ENCODE measurements at places on chromosomes 3 and 15.
A peak's percentile ranks its signal among the peaks of the same experiment; 100 is the strongest.

DNA sequence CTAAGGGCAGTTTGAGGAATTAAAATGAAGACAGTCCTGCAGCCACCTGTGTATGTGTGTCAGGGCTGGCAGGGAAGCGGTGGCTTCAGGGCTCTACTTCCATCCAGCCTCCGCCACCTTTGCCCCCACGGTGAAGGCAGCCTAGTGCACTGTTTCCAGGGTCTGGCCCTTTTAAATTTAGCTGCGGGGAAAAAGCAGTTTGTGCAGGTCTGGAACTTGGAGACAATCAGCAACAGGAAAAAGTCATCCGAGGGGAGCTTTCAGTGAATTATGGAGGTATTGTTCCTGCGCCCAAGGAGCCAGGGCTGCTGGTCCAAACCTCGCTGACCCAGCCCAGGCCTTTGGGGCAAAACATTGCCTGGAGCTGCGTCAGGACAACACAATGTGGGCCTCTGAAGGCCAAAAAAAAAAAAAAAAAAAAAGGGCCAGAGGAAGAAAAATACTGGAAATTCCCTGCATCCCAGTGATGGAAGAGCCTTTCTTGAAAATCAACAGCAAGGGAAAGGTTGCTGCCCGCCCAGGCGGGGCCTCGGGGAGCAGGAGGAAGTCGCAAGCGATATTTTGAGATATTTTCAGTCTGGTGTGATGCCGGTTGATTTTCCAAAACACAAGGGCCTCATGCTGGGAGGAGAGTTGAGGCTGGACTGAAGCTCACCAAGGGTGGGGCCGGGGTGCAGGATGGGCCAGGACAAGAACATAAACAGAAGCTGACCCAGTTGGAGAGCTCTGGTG, 25.5 kb upstream of the FGD5 start:
- DNase-seq: no peak

DNA sequence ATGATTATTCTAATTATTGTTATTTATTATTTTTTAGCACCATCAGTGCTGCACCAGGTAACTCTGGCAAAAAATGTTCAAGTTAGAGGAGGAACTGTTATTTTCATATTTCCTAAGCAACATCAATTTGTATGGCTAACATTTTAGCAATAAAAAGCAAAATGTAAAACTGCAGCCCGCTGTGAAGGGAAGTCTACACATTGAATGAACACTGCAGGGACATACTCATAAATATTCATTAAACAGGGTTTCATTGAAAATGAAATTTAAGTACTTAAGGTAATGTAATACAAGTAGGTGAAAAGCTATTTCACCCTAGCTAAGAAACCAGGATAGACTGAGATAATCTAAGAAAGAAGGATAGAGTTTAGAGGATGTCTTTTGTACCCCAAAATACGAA, 532.7 kb downstream of the NLGN1 start:
- DNase-seq: no peak

DNA sequence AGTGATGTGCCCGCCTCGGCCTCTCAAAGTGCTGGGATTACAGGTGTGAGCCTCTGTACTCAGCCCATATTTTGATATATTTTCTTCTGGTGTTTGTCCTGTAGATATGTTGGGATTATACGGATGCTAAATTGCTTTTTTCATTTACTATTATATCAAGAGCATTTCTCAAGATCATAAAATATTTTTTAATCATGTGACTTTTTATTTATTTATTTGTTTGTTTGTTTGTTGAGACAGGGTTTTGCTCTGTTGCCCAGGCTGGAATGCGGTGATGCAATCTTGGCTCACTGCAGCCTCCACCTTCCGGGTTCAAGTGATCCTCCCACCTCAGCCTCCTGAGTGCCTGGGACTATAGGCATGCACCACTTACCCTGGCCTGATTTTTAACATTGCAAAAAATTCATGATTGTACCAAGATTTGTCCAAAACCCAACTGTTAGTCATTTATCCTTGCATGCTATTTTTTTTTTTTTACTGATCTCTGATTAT, 2.7 kb upstream of the PXK start:
- DNase-seq: no peak

GRCh38 chr3:12323237-12323636, 34.4 kb downstream of the PPARG start:
- no peak for DNase-seq

- no peak for DNase-seq
Measured at GRCh38 chr3:149167898-149168297, 38.5 kb downstream of the HPS3 start.

DNA sequence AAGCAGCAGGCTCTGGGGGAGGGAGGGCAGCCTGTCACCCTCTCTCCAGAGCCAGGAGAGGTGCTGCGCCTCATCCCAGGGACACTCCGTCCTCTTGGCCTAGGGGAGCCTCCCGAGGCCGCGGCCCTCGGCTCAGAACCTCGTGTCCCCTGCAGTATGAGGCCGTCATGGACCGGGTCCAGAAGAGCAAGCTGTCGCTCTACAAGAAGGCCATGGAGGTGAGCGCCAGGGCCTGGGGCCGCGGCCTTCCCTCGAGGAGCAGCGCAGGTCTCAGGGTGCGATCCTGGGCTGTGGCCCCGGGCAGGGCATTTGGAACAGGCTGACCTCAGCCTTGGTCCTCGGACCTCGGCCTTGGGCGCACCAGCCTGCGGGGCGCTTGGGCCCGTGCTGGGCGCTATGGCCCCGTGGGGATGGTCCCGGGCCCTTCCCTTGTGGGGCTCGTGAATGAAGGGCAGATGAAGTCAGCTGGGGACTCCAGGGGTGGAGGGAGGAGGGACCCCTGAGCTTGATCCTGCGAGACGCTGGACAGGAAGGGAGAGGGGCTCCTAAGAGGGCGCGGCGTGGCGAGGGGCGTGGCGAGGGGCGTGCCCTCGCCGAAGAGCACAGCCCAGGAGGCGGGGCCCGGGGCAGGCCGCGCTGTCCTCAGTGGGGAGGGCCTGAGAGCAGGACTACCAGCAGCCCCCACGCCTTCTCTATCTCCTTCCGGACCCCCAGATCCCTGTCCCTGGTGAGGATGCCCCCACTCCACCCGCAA, 32.9 kb downstream of the PSTPIP1 start:
- DNase-seq: peak; percentile 7

DNA sequence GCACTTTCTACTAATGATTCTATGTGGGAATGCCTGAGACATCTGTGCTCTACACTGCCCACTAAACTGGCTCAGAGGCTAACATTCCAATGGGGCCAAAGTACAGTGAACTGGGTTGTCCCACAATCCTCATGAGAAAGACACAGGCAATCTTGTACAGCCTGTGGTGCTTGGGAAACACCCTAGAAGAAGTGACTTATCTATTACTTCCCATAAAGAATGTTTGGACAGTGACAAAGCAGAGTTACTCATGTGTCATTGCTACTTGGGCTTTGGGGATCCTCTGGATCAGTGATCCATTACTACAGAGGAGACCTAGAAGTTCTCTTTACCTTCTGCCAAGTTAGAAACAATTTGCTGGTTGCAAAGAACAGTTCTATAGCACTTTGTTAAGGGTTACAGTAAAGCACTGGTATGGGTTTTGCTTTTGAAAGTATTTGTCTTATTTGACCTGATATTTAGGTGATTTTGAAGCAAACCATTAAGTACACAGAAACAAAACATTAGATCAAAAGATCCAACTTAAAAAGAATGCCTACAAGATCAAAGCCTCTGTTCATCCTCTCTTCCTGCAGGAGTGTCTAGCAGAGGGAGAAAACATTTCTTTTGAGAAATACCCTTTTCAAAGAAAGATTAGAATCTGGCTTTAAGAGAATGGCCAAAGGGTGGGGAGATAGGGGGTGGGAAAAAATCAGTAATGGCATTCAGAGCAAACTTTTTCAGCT, 75.8 kb downstream of the CTNNB1 start:
- no peak for DNase-seq

GRCh38 chr15:73700041-73700842, 16.1 kb downstream of the CD276 start:
- DNase-seq: peak; percentile 73

GRCh38 chr15:62809968-62810260, 232.6 kb upstream of the TPM1 start:
- no peak for DNase-seq

DNA sequence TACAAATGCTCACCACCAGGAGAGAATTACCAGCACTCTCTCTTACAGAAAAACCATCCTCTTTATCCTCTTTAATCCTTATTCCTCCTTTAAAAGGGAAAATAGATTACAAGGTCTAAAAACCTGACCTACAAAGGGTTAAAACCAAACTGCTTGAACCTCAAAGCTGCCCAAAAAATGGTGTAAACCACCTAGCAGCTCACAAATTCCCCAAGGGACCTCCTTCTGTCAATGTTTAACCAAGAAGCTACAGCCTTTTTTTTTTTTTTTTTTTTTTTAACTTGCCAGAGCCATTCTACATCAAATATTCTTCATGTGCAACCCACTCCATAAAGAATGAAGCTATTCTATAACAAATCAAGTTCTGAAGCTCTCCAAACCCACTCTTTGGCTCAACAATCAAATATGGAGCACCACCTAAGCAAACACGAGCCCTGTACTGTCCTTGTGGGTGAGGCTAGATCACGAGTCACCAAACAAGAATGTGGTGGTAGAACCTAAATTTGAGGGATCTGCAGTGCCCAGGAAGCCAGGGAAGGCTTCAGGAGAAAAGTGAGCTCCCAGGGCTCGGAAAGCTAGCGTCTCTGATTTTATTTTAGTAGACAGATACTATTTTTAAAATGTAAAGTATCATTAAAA, 20.1 kb downstream of the OSBPL10 start:
- no peak for DNase-seq

DNA sequence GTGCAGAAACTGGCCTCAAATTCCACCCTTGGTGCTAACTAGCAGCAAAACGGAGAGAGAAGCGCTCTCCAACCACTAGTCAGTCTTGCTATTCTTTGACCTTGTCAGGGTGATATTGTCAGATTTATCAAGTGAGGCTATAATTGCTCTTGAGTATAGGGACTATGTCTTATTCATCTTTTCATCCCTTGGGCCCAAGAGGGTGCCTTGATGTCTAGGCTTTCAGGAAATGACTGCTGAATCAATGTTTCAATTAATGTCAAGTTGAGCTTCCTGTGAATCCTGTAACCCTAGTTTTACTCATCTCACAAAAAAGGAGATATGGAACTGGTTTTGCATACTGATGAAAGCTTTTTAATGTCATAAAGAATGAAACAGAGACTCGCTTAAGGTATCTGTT, 701.3 kb downstream of the EDEM1 start:
- no peak for DNase-seq

DNA sequence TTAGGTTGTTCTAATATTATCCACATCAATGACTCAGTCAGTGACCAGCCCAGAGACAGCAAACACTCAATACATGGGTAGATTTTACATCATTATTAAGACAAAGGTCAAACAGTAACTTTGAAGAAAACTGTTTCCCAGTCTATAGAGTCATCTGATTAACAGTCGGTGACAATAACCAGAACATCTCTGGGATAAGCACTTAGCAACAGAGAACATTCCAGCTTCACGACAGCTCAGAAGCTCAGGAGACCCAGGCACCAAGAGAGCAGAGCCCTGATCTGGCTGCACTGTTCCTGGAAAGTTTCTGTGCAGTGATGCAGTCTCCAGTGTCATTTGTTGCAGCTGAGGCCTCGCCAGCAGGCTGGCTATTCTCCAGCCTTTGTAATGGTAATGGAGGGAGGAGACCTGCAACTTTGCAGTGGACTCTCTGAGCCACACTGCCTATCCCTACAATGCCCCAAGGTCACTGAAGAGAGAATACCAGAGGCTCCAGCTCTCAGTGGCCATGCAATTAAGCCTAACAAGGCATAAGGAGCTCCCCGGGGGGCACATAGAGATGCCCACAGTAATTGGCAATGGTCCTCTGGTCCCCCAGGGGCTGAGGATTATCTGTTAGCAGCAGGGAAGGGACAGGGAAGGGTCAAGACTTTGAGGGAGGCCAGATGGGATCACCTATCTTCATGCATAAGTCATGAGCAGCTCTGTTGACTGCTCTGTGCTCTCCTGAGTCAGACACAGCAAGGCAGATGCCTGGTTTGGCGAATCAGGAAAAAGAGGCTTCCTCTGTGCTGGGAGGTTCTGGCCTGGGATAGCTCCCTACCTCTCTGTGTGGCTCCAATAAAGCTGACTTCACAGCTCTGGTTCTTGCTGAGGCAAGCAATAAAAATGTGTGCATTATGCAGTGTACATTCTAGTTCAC, 163.6 kb downstream of the CTNNB1 start:
- DNase-seq: no peak

DNA sequence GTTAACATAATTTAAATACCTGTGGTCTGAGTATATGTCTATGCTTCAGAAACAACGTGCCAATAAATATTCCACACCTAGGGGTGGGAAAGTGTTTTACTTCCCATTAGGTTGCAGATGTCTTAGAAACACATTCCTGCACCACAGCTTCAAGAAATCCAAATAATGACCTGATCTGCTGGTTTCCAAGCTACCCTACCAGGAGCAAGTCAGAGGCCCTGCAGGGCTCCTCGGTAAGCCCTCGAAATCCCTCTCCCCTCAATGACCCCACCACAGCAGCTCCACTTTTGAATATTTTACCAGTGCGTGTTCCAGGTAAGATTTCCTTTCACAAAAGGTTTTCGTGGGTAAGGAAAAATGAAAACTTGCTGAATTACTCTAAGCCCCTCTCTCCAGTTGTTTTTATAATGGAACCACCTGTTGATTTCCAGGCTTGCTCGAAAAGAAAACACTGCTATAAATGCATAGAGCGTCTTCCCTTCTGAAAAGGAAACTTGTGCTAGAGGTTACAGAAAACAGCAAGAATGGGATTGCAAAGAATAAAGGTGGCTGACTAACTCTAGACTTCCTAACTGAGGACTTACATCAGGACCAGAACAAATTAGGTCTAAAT, 12.6 kb downstream of the IL12A start:
- DNase-seq: no peak

- DNase-seq: no peak
Measured at GRCh38 chr3:54832876-54833275, 95.0 kb downstream of the LRTM1 start.

GRCh38 chr3:43319376-43319775, 33.0 kb downstream of the SNRK start:
- no peak for DNase-seq

DNA sequence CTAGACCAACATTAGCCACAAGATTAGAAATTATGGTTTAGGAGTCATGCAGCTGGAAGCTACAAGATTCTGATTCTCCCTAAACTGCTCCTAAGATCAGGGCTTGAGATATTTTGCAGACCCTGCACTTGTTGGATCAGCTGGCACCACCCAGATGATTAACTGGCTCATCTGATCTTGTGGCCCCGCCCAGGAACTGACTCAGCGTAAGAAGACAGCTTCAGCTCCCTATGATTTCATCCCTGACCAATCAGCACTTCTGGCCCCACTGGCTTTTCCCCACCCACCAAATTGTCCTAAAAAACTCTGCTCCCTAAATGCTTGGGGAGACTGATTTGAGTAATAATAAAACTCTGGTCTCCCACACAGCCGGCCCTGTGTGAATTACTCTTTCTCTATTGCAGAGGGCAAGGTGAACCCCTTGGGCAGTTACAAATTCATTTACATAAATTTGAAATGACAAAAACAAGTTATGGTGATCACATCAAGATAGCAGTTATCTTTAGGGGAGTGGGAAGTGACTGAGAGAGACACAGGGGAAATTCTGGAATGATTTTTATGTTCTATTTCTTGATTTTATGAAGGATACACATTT, 76.5 kb downstream of the CD200R1L start:
- no peak for DNase-seq

- DNase-seq: no peak
Measured at GRCh38 chr3:44989636-44990373, 13.8 kb downstream of the EXOSC7 start.

Measured in stimulated activated naive CD8-positive, alpha-beta T cell treated with anti-CD3 and anti-CD28 coated beads, Interleukin-15, amount 100 ng/mL, for 72 hours (primary cell).